ENCODE measurements at places on chromosomes 12 and 14.
A peak's percentile ranks its signal among the peaks of the same experiment; 100 is the strongest.

- no peak for DNase-seq
Observed at GRCh38 chr12:120590741-120591407, 9.7 kb upstream of the POP5 start.

GRCh38 chr14:86357876-86358275, 827.9 kb downstream of the FLRT2 start:
- DNase-seq, result no peak

DNA sequence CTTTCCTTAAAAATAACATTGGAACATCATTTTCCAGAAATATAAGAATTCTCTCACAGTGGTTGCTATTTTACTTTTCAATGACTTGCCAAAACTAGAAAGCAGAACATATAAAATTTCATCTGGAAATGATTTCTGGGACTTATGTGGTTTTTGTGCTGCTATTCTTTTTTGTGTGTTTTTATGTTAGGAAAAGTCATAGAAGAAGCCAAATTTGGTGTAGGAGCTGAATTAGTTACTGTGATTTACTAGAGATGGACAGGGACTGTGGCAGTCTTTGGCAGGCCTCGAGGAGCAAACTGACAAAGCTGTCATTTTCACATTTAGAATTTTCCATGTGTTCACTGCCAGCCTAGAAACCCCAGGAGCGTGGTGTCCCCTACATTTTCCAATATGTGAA, 38.3 kb upstream of the LDHB start:
- DNase-seq, result no peak

GRCh38 chr12:29544428-29545101, 47.1 kb upstream of the OVCH1 start:
- no peak for DNase-seq

GRCh38 chr12:12387501-12387900, 30.6 kb downstream of the BORCS5 start:
- no peak for DNase-seq

GRCh38 chr14:76152333-76152681, 585 bp downstream of the GPATCH2L start:
- DNase-seq, result peak; percentile 91

DNA sequence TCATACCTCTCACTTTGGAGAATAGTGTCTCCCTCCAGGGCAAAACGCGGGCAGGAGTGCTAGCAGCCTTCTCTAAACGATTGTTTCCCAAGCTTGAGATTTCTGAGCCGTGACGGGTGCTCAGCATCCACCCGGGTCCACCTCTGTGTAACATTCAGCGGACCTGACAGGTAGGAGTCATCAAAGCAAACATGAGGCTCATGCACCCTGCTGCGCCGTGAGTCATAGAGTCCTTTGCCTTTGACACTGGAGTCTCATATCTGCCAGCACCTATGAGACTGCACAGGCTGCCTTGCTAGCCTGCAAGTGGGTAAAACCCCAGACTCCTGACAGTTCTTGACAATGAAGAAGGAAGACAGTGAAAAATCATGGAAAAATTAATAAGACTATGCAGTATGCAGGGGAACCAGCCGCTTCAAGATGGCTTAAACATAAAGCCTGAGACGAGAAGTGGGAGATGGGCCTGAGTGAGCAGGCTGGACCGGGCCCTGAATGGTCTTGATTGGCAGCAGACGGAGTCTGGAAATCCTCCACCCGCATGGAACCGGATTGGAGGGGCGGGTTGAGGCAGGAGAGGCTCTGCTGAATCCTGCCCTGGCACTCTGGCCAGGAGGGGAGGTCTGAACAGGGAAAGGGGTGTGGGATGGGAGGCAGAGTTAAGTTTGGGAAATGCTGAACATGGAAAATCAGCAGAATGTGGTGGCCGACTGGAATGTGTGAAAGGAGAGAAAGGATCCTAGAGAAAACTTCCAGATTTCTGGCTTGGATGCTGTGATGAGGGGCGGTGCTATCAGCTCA, 54.2 kb downstream of the LGMN start:
- DNase-seq, result no peak

GRCh38 chr12:21416511-21417121, 20.8 kb upstream of the PYROXD1 start:
- no peak for DNase-seq

GRCh38 chr12:76997011-76997780, 68.2 kb downstream of the E2F7 start:
- DNase-seq, result no peak

- no peak for DNase-seq
Observed at GRCh38 chr12:59345406-59345805, 250.4 kb upstream of the SLC16A7 start.

GRCh38 chr14:56349960-56350359, 229.6 kb upstream of the TMEM260 start:
- no peak for DNase-seq

DNA sequence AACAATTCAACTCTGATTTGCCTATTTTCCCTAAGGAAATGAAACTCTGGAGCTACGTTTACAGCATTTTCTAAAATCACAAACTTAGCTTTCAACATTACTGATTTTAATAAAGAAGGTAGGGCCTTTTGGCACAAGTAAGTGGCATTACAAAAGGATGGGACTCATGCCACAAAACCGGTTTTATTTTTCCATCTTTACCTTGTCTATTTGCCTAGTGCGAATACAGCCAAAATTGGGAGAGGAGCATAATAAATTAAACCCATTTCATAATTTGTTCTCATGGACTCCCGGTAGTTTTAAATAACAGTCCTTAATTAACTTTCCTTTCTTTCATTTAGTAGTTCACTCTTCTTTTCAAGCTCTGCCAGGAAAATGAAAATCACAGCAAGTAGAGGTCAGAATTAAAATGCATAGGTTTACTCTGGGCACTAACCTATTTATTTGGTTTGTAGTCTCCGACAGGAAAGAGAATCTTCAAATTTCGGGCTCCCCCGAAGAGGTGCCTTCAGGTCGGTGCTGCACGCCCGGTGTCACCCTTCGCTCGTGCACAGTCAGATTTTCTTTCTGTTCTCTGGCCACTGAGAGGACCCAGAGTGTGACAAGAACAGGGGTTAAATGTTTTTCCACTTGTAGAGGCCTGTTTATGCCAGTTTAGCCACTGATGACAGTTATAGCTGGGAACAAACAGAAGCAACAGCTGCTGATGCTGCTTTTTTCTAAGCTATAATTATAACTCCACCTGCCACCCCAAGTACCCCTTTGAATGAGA, at the start of gene BEST3:
BEST3 (minus strand) TSS at position 535 of the 772 bp plus-strand sequence. CDS start 1,505 bp downstream, outside the sequence.
- no peak for DNase-seq

GRCh38 chr12:50842637-50843493, at the start of gene TMPRSS12:
TMPRSS12 (plus strand) TSS chr12:50842926; CDS start chr12:50842965, 39 bp downstream.
- DNase-seq, result no peak

- no peak for DNase-seq
Observed at GRCh38 chr12:91108196-91108755, 3.0 kb downstream of the LUM start.

DNA sequence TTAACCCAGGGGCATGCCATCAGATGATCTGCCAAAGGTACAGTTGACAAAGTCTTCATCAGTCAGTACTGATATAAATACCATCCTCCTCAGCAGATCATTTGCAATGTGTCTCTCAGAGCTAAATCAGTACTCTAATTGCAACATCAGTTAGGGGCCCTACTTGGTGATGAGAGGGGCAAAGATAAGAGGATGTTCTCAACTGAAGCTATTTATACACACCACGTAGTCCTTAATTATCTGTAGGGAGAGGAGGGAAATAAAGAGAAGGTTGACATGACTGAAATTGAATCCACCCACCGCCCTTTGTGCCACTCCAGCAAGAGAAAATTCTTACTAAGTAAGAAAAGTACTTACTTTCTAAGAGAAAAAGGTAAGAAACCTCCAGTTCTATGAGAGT, 157.8 kb upstream of the NUDT4 start:
- no peak for DNase-seq

GRCh38 chr12:12774791-12775190, 10.7 kb upstream of the APOLD1 start:
- DNase-seq, result no peak

DNA sequence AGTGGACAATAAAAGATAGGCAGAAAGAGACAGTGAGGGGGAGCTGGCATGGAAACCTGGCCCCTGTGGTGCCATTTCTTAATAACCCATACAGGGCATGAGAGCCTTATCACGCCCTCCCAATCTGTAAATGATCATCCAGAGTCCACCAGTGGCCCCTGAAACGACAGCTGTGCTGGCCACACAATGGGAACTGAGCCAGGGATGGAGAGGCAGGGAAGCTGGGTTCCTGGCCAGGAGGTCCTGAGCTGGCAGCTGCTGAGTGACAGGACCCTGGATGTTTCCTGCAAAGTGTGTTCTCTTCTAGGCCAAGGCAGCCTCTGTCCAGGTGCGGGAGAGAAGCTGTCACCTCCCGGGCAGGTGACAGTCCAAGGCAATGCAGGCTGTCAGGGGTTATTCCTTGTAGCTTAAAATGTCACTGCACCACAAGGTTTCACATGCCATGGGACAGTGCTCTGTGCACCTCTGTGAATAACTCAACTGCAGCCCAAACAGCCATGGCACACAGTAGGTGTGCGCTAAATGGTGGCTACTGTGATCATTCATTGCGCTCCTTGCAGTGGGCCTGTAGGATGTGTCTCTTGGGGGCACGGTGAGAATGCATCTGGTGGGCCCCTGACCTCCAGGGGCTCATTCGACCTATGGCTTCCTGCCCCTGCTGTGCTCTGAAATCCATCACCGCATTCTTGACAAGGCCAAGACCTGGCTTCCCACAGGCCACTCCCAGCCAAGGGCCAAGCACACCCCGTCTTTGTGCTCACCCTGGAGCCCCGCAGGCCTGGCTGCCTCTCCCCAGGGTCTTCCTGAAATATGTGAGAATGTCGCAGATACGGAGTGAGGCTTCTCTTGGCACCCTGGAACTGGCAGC, 46.3 kb upstream of the BCL11B start:
- no peak for DNase-seq

GRCh38 chr12:26124446-26125399, at the start of gene BHLHE41:
BHLHE41 (minus strand) TSS chr12:26125037; CDS start chr12:26124779, 258 bp downstream.
- DNase-seq, result no peak

DNA sequence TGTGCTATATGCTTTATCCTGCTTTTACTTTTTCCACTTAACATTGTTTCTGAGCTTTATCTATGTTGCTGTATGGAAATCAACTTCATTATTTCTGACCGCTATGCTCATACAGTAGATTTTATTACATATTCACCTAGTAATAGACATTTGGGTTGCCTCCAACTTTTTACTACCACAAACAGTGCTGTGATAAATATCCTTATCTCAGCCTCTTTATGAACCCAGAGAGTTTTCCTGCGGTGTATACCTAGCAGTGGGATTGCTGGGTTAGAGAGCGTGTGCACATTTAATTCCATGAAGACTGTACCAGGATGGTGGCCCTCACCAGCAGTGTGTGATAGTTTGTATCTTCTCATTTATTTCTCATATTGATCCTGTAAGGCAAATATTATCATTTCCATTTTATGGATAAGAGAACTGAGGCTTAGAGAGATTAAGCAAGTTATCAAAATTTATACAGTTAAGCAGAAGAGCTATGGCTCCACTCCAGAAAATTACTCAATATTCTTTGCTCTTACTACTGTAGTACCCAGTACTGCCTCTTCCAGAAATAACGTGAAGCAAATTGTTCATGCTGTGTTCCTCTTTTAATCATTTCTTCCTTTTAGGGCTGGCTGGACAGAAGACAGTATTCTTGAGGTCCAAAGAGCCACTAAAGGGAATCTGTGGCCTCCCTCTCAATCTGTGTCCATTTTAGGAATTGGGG, 26.3 kb upstream of the CISTR start:
- DNase-seq, result no peak

DNA sequence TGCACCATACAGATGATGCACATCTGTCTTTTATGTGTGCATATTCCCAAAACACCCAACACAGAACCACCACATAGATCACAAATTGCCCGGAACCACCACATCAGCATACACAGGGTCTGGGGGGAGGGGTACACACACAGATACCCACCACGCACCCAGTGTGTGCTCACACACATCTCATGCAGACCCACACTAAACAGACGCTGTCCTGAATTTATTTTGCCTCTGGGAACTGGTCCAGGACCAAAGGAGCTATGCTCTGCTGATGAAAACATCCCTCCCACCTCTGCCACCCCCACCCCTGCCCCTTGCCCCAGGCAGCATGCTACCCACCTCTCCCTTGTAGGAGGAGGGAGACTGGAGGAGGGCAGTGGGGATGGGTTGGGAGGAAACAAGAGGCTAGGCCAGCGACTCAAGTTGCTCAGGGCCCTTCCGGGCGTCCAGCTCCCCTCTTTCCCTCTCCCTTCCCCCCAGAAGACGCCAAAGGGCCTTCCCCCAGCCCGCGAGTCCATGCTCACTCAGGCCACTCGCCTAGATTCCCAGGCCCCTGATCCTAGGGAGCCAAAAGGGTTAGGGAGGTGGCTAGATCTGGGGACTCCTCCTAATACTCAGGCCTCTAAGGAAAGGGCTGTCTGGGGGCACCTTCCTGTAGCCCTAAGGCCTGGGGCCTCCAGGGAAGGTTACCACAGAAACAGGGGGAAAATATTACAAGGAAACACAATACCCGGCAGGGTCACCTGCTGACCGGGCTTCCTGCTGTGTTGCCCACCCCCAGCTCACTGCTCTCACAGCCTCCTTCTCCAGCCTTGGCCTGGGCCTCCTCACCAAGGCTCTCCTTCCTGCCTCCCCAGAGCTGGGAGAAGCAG, 3.1 kb downstream of the HDAC7 start:
- no peak for DNase-seq

GRCh38 chr12:24815114-24815423, 133.8 kb downstream of the BCAT1 start:
- DNase-seq, result no peak

GRCh38 chr12:59076622-59077021, 156.3 kb upstream of the LRIG3 start:
- no peak for DNase-seq

DNA sequence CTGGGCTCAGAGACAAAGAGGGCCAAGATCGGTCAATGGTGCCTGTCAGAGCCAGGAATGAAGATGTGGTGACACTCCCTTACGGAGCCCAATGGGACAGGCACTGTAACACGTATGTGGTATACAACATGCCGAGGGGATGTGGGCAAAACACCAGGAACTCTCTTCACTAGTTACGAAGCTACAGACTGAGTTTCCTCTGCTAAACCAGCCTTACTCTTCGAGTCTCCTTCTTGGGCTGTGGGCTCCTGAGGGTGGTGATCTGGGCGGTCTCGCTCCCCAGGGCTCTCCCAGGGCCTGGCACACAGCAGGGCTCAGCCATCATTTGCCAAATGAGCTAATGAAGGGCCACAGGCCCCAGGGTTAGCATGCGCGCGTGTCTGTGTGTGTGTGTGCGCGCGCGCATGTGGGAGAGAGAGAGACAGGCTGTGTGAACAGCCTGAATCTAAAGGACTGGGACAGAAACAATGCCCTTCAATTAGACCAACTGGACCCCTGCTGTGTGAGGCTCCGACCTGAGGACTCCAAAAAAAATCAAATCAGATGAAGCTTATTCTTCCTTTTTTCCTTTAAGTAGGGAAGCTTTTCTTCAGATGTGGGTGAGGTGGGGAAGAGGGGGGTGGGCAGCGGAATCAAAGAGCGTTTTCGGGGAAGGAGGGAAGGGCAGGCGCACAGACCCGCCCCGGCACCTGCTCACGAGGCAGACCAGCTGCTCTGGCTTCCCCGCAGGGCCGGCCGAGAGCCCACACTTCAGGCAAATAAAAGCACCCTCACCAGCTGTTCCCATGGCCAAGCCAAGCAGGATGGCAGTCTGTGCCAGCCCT, 42.5 kb downstream of the CCDC88C start:
- peak; percentile 63 for DNase-seq
